ENCODE measurements at places on chromosomes 12 and 14.

DNA sequence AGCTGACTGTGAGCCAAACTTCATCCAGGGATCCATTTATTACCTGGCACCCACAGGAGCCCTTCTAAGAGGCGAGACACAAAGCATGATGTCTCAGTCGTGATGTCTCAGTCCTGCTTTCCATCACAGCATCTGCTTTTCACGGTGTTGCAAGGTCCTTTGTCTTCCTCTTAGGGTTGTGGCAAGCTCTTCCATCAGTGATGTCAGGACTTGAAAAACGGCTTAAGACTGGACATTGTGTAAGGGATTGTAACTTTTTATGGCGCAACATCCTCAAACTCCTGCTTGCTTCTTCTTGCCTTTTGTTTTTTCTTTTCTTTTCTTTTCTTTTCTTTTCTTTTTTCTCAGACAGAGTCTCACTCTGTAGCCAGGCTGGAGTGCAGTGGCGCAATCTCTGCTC lies 586.5 kb upstream of the TMEM132C start:
- DNase-seq = no peak

DNA sequence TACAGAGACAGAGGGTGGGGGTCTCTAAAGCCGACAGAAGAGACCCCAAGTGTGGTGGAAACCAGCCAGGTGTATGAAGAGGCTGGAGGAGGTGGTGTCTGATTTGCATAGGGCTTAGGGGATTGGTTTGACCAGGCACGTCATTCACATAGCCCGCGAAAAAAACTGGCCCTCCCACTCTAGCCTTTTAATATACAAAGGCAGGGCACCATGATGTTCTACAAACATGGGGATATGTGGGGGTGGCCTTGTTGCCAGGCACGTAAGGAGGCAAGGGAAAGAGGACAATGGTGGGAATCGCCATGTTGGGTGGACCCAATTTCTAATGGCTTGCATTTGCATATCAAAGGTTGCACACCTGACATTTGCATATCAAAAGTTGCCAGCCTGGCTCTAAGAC lies 13.2 kb downstream of the LALBA start:
- DNase-seq = no peak

GRCh38 chr12:7892186-7892980 lies 19.7 kb upstream of the SLC2A14 start:
- no peak for DNase-seq

DNA sequence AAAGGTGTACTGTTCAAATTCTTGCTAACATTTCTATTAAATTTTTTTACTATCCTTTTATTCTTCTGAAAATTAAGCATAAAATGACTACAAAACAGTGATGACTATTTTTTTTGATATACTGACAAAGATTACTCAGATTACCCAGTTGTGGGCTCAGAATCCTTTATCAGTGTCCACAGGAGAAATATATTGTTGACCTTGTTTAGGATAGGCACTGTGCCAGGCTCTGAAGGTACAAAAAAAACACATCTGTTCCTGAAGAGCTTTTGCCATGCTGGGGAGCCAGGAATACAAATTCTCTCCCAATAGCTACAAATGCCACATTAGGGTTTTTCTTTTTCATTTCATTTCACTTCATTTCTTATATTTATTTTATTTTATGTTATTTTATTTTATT lies 26.9 kb upstream of the GCH1 start:
- DNase-seq = no peak

GRCh38 chr12:24404086-24404815 lies 454.8 kb upstream of the SOX5 start:
- no peak for DNase-seq

DNA sequence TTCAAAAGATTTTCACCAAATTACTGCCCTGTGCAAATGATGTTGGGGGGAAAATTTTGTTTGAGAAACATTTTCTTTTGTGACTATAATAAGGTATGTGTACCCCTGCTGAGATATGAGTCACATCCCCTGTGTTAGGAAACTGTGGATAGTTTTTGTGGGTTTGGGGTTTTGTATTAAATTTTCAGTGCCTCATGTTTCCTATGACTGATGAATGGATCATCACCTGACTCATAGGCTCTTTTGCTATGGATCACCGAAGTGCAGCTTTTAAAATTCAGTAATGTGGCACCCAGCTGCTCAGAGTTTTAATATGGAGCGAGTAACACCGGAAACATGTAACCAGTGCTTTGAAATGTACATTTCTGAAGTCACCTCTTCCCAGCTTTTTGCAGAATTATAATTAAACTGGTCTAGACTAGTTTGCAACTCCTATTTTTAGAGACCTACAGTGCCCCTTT lies 167.4 kb upstream of the HMGA2 start:
- DNase-seq = no peak

GRCh38 chr12:107539196-107539939 lies 146.2 kb upstream of the PWP1 start:
- no peak for DNase-seq

- DNase-seq = no peak
Measured at GRCh38 chr14:102317564-102318248, 1.8 kb upstream of the ZNF839 start.

DNA sequence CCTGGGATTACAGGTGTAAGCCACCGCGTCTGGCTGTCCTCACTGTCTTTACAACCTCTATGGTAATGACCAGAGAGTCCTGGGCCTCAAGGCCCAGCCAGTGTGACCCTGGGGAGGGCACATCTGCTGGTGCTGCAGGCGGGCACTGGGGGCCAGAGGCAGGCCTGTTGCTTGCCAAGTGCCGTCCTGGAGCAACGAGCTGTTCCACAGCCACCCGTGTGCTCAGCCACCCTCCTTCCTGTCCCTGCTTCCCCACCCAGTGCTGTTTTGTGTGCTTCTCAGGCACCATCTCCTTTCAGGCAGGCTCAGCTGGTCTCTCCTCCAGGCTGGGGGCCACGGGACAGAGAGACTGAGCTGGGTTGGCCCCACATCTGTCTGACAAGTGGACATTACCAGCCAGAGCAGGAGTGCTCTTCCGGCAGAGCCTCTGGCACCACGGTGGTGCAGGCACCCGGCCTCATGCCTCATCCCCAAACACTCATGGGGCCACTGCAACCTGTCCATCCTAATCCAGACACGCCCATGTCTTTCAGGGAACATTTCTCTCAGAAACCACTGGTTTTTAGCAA lies 9.0 kb downstream of the SLC25A47 start:
- DNase-seq = no peak

DNA sequence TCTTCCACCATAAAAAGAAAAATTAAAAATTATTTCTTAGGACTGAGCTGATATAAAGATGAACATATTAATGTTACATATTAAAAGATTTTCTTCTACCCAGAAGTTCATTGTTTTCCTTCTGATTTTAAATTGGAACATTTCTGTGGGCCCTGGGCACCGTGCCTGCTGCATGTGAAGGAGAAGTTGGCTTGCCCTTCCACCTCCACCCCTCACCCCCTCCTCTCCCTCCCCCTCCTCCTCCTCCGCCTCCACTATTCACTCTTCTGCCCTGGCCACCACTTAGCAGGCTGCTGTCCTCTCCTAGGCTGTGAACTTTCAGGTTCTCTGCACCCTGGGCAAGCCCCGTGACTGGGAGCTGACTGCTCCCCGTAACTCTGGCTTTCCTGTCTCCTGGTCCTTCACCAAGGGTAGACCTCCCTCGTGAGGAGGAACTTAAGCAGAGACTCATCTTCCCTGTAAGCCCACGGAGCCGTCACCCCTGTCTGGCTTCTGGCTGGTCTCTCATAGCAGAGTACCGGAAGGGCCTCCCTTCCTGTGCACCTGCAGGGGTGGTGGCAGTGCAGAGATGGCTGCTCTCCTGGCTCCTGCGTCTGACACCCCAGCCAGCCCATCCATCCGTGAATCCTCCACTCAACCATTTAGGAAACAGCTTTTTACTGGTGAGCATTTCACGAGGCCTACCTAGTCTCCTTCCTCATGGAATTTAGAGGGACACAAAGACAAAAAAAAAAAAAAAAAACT lies 12.8 kb downstream of the TUNAR start:
- DNase-seq = no peak

Data from anterior cingulate cortex (tissue), 58 donors.